ENCODE measurements at places on chromosomes 6 and 20.

- no peak for DNase-seq
Observed at GRCh38 chr6:135622081-135622480, 124.5 kb upstream of the AHI1 start.

- DNase-seq, result no peak
Observed at GRCh38 chr20:1435337-1435699, 31.3 kb downstream of the NSFL1C start.

DNA sequence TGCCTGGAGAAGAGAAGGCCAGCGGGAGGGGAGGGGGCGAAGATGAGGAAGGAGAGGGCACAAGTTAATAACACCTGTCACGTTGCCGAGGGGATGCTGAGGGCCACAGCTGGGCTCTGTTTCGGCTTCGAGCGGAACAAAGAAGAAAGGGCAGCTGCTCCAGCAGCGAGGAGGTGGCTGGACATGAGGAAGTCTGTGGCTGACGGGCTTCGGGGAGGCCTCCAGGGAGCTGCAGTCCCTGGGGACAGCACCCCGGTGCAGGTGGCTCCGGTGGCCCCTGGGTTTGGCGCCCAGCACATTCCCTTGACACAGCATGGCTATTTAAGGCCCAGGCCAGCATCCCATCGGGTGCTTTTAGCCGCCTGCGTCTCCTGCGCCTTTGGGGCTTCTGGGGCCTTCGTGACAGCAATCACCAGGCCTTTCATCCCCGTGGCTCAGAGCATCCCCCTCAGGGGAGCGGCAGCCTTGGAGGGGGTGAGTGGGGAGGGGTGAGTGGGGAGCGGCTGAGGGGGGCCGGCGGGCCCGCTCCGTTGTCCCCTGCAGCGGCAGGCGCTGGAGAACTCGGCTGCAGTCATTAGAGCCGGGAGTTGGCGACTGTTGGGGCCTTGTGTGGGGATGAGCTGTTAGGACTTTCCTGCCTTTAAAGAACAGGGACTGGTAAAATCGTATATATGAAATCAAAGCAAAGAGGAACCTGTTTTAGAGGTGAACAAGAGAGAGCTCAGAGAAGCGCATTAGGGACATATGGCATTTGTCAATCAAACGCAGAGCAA is 99.0 kb downstream of the TMEM242 start:
- DNase-seq, result no peak

GRCh38 chr6:68410021-68410420 is 225.1 kb upstream of the ADGRB3 start:
- DNase-seq, result no peak

DNA sequence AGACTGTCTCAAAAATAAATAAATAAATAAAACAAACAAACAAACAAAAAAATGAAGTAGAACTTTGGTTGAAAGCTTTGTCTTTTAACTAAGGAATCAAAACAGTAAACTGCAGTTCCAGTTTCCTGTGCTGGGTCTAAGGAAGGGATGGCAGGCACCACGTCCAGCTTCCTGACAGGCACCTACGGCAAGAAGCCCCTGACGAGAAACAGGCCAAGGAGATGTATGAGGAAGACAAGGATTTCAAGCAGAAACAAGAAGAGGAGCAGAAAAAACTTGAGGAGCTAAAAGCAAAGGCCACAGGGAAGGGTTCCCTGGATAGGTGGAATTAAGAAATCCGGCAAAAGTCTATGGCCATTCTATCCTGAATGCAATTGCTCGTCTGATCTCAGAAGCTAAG is 8.8 kb downstream of the SNX3 start:
- no peak for DNase-seq
